ENCODE measurements at places on chromosomes 1 and 21.

DNA sequence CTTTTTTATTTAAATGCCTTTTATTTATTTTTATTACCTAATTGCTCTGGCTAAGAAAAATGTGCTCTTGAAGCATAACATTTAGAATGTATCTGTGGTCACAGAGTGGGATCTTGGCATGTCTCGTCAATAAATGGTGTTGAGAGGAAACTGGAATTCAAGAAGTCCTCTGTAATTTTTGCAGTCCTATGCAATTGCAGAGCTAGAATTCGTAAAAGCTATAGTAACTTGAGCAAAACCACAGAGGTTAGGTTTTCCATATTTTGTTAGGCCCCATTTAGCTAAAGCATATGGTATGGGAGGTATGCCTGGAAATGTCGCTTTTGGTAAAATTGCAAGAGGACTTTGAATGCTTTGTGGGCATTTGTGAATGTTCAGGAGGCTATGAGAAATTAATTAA, 466.7 kb upstream of the NFIA start:
- DNase-seq, result no peak

DNA sequence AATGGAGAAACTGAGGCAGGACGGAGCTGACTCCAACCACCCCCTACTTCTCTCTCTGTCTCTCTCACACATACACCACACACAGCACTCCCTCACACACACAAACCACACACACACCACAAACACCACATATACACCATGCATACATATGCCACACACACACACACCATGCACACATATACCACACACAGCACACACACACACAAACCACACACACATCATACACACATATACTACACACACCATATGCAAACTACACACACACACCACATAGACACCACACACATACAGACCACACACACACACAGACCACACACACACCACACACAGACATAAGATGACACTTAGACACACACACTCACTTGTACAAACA, 94.3 kb downstream of the RIPK4 start:
- DNase-seq, result no peak

DNA sequence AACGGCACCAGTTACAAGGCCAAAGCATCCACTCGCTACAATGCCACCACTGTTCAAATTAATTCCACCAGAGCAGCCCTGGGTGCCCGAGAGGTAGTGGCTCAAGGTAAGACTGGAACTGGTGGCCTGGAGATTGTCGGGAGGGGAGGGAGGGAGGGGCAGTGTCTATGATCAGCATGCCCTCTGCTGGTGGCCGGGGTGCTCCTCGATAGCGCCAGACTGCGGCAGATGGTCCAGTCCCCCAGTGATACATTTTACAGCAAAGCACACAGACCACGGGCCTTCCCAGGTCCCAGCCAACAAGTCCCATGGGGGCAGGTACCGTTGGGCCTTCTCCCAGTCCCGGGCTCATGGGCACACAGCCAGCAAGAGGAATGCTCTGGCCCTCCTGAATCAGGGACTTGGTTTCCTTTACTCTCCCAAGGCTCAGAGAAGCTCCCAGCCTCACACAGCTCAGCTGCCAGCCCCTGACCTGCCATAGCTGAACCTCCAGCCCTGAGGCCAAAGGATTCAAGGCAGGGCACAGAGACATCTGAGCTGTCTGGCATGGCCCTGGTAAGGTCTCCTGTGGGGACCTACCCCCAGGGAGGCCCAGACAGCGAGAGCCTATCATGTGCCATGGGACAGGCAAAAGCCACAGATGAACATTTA, 15.3 kb downstream of the ACOT7 start:
- DNase-seq, result no peak

- no peak for DNase-seq
Measured at GRCh38 chr21:42521384-42521783, 7.7 kb downstream of the SLC37A1 start.

DNA sequence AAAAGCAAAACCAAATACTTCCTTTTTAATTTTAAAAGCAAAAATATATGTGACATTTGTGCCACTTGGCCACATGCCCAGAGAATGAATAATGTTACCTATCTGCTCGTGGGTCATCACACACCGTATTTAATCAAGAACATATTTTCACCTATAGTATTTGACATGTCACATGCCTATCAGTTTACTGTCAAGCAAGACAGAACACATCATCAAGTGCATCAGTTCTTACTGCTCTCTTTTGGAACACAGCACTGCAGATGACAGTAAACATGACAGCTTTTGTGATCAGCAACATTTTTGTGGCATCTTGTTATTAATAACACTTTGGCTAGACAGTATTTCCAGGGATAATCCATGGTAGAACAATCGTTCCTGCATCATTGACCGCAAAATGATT, 134.4 kb downstream of the LRRC7 start:
- no peak for DNase-seq

- DNase-seq, result no peak
Measured at GRCh38 chr1:68149907-68150306, 82.4 kb downstream of the WLS start.

GRCh38 chr21:39003982-39004633, 179.1 kb downstream of the PSMG1 start:
- DNase-seq, result no peak
